ENCODE measurements at places on chromosomes 16 and 17. TPM values are rescaled to one million over a fixed set of nuclear protein-coding genes. Genes with fewer than 3 reads are reported as not detected.

Gene INCA1
- total RNA-seq, result 0.71 TPM

DNA sequence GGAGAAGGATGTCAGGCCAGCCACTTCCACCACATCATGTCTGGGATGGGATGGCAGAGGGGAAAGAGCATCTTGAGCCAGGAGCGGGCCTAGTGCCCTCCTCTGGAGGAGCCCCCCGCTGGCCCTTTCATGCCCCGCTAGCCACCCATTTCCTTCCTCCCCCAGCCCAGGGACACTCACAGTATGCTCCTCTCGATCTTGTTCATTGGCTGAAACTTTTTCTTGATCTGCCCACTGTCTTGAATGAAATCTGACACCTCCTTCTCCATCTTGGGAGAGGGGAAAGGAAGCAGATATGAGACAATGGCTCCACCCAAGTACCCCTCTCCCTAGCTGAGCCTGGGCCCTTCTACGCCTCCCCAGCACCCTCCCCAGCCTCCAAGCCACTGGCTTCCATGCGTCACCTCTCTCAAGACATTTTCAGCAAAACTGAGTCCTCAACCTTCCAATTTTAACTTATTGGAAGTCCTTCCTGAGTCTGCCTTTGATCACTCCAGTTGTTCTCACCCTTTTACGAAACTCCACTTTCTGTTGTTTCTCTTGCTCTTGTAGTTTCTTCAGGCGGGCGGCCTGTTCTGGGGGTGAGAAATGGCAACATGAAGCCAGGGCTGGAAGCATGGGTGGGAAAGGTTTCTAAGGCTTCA lies 7.2 kb downstream of the SPAG7 start:
- H3K4me3 ChIP-seq, result no peak overlapping the region
- H3K4me1 ChIP-seq, result no peaks in the 10 kb centered on the region
- DNase-seq, result no peak
- peaks cover 7% of the 10 kb centered on the region for H3K36me3 ChIP-seq

DNA sequence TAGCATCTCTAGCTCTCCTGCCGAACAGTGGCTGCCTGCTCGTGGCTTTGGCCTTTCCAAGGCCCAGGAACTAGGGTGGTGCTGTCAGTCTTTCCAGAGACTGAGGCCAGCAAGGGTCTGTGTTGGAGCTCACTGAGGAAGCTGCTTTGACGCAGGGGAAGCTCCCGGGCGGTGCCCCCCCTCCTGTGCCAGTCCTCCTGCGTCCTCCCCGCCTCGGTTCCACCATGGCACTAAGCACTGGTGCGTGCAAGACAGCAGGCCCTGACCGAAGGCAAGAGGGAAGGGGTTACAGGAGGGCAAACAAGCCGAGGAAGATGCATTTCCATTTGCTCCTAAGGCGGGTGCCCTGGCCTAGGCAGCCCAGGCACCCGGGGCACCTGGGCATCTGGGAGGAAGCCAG lies 4.5 kb downstream of the CYB561 start:
- peaks cover 8% of the 10 kb centered on the region for H3K4me1 ChIP-seq
- no peak for DNase-seq
- no peak overlapping the region for H3K4me3 ChIP-seq
- H3K27me3 ChIP-seq, result no peaks in the 10 kb centered on the region
- no peaks in the 10 kb centered on the region for H3K36me3 ChIP-seq

Gene KRTAP9-4
- total RNA-seq, result not detected

Gene MYH11
- total RNA-seq, result not detected
